ENCODE measurements at places on chromosomes 12 and 14.

DNA sequence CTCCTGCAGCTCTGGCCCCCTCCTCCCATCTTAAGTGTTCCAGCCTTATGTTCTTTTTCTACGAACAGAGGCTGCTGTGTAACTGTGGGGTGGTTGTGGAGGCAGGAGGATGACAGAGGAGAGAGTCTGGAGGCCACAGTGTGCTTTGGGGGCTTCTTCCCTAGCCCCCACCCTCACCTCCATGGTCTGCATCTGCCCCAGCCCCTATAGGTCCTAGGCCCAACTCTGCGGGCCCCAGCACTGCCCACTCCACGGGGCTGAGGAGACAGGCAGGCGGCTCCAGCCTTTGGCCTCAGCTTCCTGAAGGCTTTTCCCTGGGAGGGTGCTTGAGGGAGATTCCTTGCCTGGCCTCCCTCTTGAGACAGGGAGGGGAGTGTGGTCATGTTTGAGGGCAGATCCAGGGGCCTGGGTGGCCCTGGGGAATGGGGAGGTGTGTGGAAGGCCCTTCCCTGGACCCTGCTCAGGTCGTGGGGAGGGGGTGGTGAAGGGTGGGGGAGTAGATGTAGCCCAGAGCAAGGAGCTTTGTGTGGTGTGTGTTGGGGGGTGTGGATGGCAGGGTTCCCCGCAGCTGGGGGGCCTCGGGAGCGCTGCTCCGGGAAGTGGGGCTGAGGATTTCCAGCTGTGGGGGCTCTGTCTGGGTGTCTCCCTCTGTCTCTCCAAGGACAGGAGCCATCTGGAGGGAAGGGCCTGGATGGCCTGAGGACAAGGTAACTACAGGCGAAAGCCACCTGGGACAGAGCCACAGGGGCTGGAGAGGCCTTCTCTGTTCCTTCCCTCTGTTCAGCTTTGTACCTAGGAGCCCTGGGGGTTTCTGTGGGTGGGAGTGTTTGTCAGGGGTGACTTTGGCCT, 1.1 kb downstream of the SMIM41 start:
- no peak overlapping the region for H3K4me3 ChIP-seq
- H3K36me3 ChIP-seq = peaks cover 22% of the 10 kb centered on the region
- no peak overlapping the region for H3K27ac ChIP-seq

GRCh38 chr12:24212496-24212895, 263.0 kb upstream of the SOX5 start:
- no peaks in the 10 kb centered on the region for H3K27me3 ChIP-seq
- H3K36me3 ChIP-seq = no peaks in the 10 kb centered on the region
- no peak overlapping the region for H3K4me3 ChIP-seq
- H3K27ac ChIP-seq = no peak overlapping the region
- H3K4me1 ChIP-seq = no peaks in the 10 kb centered on the region
- DNase-seq = no peak

DNA sequence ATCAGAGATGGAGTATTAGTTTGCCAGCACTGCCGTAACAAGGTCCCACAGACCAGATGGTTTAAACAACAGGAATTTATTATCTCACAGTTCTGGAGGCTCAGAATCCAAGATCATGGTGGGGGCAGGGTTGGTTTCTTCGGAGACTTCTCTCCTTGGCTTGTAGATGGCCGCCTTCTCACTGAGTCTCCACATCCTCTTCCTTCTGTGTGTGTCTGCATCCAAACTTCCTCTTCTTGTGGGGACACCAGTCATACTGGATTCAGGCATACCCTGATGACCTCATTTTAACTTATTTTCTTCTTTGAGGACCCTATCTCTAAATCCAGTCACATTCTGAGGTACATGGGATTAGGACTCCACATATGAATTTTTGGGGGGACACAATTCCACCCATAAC, 455.5 kb downstream of the RGS6 start:
- H3K27me3 ChIP-seq = peaks cover 1% of the 10 kb centered on the region
- no peak overlapping the region for H3K4me3 ChIP-seq

GRCh38 chr12:88520436-88520820, 59.8 kb downstream of the KITLG start:
- no peak for DNase-seq
- no peaks in the 10 kb centered on the region for H3K36me3 ChIP-seq
- H3K4me3 ChIP-seq = no peak overlapping the region

DNA sequence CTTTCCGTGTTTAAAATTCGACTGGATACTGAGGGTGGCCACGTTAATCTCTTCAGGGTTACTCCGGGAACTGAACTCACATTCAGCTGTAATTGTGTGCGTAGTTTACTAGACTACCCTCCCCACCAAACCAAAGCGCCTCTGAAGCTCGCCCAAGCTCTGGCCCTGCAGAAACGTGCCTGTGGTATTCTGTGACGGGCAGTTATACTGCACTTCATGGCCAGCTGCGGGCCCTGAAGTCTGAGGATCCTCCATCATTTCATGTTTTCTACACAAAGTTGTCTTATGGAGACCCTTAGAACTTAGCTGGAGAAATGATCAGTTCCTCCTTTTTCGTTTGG, 688 bp downstream of the ZNF26 start:
- peaks cover 2% of the 10 kb centered on the region for H3K27me3 ChIP-seq
- DNase-seq = no peak
- peak overlapping the region; percentile 0 for H3K27ac ChIP-seq
- H3K36me3 ChIP-seq = peaks cover 38% of the 10 kb centered on the region
- H3K4me3 ChIP-seq = peak overlapping the region; percentile 94

DNA sequence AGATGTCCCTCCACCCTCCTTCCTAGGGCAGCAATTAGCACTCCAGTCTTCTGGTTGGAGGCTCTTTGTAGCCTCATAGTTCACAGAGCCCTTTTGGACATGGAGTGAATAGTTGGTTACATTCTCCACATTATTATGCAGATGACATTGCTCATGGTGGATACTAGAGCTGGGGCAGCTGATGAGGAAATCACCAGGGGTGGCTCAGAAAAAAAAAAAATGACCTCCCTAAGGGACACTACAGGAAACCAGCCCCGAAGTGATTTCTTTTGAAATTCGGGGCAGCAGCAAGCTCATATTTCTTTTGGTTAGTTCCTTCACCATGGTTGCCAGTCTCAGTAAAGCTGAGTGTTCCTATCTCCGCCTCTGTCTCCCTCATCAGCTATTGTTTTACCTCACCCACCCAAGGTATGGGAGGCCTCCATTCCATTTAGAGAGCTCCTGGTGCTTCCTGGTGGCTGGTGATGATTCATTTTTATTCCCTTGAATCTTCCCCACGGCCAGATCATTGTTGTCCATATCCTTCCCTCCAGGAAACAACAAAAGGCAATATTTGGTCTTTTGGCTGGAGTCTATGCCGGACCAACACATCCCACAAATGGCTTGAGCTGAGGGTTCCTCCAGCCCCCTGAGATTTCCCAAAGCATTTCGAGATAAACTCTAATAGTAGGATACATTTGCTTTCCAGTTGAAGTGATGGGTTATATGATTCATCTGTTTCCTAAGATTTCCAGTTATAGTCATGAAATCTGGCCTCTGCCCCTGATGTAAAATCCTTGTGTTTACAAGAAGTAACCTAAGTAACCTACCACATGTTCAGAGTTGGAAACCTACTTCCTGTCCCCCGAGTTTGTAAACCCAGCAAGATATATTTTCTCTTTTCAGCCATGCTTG, 56.2 kb upstream of the NID2 start:
- H3K4me3 ChIP-seq = no peak overlapping the region
- H3K27me3 ChIP-seq = peaks cover 3% of the 10 kb centered on the region
- H3K36me3 ChIP-seq = no peaks in the 10 kb centered on the region
- peak overlapping the region; percentile 67 for H3K27ac ChIP-seq
- no peak for DNase-seq
- peaks cover 6% of the 10 kb centered on the region for H3K4me1 ChIP-seq

- no peak overlapping the region for H3K4me3 ChIP-seq
- no peaks in the 10 kb centered on the region for H3K4me1 ChIP-seq
- no peak for DNase-seq
- H3K27me3 ChIP-seq = no peaks in the 10 kb centered on the region
- H3K27ac ChIP-seq = no peak overlapping the region
- H3K36me3 ChIP-seq = no peaks in the 10 kb centered on the region
Observed at GRCh38 chr12:16524378-16524777, 81.6 kb downstream of the LMO3 start.

DNA sequence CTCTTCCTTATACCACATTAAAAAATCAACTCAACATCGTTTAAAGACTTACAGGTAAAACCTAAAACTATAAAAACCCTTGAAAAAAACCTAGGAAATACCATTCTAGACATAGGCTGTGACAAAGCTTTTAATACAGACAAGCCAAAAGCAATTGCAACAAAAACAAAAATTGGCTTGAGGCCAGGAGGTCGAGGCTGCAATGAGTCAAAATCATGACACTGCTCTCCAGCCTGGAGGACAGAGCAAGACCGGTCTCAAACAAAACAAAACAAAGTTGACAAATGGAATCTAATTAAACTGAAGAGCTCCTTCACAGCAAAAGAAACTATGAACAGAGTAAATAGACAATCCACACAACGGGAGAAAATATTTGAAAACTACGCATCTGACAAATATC, 1057.8 kb downstream of the FSCB start:
- H3K4me1 ChIP-seq = no peaks in the 10 kb centered on the region
- no peaks in the 10 kb centered on the region for H3K27me3 ChIP-seq
- no peak for DNase-seq
- no peaks in the 10 kb centered on the region for H3K36me3 ChIP-seq
- no peak overlapping the region for H3K4me3 ChIP-seq

DNA sequence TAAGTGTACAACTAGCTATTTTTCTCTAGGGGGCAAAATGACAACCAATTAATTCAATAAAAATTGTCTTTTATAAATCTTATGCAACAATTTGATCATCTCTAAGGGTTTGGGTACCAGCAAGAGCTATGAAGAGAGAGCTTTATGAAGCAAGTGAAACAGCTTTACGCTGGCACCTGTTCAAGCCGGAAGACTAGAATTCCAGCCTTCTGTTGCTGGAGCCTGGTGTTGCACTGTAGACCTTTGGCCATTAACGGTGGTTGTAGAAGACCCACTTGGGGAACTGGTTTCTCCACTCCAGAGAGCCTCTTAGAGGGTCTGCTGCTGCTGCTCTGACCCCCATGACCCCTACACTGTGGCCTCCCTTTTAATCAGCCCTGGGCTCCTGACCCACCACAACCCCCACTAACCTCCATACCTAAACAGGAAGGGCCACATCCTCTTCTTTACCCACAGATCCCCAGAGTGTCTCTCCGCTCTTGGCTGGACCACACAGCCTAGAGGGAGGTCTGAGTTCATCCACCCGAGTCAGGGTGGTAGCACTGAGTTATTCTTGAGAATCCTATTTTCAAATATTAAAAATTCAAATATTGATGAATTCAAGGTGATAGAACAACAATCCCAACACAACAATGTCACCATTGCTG, 54.6 kb upstream of the STON2 start:
- no peak overlapping the region for H3K27ac ChIP-seq
- H3K4me3 ChIP-seq = no peak overlapping the region
- H3K36me3 ChIP-seq = no peaks in the 10 kb centered on the region
- H3K4me1 ChIP-seq = peaks cover 11% of the 10 kb centered on the region
- no peaks in the 10 kb centered on the region for H3K27me3 ChIP-seq

Data from endothelial cell (in vitro differentiated cells).